ENCODE measurements at places on chromosomes 11 and 22. TPM values are rescaled to one million over a fixed set of nuclear protein-coding genes. Genes with fewer than 3 reads are reported as not detected.

Gene OR8A1
- total RNA-seq: not detected

Gene LMO1
- not detected for total RNA-seq

Gene ISX
- not detected for total RNA-seq

Gene MMP8
- total RNA-seq: not detected

Gene DYNC2H1
- total RNA-seq: 86.5 TPM

Gene PTGDR2
- total RNA-seq: under 0.01 TPM

Gene IL18
- 0.39 TPM for total RNA-seq

Gene GP1BB
- total RNA-seq: 2.6 TPM

Gene TBX10
- not detected for total RNA-seq

All from articular chondrocyte of knee joint (primary cell).